ENCODE measurements at places on chromosomes 6 and 20.

DNA sequence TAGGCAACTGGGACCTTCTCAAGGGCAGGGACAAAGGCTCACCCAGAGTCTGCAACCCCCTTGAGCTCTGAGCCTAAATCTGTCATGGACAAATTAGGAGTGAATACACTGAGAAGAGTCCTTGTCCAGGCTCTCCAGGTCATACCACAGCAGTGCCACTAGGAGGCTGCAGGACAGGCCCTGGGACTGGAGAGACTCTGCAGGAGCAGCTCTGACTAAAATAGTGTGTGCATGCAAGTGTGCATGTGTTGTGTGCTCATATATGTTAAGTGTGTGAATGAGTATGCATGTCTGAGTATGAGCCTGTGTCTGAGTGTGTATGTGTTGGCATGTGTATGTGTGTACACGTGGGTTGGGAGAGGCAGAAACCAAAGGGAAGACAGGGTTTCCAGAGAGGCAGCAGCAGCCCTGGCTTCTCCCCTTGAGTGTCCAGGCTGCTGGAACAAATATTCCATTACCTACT, 27.1 kb downstream of the MRPL14 start:
- peak; percentile 8 for DNase-seq

DNA sequence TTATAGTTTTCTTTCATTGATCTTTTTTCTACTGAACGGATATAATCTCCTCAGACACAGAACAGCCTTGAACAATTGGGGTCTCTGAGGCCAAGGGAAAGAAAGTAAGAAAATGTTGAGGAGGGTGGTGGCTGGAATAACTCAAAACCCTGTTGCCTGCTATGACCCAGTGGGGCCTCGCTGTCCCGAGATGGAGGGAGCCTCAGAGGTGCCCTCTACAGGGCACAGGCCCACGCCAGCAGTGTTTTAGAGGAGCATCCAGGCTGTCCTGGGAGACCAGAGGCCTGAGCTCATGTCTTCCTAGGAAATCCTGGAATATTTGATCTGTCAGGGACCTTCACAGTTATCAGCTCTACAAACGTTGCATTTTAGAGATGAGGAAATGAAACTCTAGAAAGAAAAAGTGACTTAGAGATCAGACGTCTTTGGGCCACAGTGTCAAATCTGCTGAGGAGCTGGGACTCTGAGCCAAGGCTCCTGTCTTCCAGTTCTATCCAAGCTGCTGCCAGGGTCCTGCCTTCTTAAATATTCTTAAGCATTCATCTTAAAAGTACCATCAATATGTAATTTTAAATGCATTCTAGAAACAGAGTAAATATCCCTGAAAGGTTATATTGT, 26.3 kb downstream of the ALDH5A1 start:
- DNase-seq = peak; percentile 52

DNA sequence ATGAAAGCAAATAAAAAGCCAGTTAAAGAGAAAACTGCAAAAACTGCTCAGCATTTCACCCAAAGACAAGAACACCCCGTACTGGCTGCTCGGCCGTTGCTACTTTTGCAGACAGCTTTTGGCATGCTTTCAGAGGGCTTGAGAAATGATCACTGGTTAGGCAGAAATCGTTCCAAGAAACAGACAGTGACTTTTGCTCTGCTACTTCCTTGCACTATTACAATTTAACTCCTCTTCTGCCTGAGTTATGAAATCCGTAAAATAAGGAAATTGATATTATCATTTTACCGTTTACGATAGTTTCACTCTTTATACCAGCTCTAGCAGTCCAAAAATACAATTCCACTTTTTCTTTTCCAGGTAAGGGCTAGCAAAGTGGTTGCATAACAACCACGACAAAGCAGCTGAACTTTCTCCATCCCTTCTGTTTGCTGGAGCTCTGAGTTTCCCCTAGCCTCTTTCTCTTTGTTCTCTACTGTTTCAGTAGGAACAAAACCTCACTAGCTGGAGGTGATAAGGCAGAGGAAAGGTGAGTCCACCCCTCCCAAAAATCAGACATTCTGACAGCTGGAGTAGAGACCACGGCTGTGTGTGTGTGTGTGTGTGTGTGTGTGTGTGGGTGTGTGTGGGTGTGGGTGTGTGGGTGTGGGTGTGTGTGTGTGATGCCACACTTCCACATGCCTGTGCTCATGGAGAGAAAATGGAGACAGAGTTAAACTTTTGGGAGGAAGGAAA, 191.8 kb upstream of the RREB1 start:
- no peak for DNase-seq

DNA sequence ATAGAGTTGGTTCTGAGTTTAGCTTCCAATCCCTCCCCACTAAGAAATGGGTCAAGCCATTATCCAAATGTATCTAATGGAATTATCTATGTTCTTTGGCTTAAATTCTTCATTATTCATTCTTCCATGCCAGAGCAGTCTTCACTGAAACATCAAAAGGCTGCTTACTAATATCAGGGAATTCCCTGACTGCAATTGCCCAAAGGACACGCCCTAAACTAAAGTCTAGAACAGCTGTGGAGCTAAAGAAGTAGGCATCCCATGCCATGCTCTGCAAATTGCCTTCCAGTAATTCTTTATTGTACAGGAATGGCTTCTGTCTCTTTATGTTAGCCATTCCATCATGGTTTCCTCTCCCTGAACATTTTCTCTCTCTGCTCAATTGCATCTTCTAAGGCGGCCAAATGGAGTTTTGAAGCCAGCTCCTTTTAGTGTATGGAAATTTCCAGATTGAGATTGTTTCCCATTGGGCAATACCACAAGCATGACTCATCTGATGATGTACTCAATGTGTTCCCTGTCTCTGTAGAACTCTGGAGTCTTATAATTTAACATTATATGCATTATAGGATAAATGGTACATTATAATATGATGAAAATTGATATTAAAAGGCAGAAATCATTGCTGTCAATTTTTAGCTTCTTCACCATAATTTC, 28.8 kb upstream of the TSHZ2 start:
- DNase-seq = no peak

DNA sequence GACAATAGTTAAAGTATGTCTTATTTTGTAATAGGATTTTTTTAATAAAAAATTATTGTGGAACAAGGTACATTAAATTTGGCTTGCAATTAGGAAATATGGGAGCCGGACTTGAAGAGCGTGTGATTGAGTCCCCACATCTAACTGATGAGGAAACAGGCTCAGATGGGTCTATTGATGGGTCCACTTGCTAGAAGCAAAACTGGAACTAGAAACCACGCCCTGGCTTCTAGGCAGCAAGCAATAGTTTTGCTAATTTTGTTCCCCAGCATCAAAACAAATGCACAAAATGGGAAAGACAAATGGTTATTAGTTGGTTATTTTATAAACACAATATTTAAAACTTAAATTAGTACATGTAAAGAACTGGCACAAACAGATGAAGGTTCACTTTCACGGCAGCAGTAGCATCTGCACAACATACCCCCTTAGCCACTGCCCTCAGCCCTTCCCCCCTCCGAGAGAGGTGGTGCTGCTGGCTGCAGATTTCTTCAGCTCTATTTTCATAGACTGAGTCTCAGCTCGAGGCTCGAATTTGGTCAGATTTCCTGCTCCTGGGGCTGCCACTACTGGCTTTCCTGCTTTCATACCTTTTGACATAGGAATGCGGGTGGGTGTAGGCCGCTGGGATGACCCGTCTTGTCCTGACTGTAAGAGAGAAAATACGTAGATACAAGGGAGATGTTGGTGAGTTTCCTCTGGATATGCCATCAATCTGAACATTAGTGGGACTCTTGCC, 23.8 kb upstream of the TMEM30A start:
- DNase-seq = no peak

DNA sequence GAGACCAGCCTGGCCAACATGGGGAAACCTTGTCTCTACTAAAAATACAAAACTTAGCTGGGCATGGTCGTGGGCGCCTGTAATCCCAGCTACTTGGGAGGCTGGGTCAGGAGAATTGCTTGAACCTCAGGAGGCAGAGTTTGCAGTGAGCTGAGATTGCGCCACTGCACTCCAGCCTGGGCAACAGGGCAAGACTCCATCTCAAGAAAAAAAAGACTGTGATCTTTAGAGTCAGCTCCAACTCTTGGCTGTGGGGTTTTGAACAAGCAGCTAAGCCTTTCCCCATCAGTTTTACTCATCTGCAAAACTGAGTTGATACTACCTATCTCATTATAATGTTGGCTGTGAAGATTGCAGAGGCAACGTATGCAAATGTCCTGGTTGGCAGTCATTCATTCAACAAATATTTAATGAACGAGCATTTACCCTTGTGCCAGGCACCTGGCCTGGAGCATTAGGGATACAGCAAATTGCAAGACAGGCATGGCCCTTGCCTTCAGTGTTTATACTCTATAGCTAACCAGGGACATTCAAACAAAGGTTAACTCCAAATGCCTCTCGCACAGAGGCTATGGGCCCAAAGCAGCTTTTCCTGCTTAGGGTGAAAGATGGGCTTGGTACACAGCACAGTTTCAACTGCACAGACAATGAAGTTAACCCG, 37.8 kb downstream of the ILRUN start:
- no peak for DNase-seq

- DNase-seq = no peak
Measured at GRCh38 chr20:38962928-38963401, 821 bp downstream of the DHX35 start.

DNA sequence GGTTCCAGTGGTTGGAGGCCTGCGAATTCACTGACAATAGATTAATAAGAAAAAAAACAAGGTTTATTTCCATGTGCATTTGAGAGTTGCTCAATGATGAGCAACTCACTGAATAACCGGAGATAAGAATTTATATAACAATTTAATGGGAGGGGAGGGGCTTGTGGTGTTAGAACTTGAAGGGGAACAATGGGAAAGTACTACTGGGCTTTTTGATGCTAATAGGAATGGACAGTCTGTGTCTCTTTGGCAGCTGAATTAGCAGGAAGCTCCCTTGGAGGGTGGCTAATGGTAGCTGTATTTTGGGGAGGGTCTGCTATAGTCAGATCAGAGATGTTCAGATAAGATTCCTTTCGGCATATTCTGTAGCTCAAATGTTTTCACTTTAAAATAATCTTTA, 62.4 kb upstream of the GMDS start:
- no peak for DNase-seq

DNA sequence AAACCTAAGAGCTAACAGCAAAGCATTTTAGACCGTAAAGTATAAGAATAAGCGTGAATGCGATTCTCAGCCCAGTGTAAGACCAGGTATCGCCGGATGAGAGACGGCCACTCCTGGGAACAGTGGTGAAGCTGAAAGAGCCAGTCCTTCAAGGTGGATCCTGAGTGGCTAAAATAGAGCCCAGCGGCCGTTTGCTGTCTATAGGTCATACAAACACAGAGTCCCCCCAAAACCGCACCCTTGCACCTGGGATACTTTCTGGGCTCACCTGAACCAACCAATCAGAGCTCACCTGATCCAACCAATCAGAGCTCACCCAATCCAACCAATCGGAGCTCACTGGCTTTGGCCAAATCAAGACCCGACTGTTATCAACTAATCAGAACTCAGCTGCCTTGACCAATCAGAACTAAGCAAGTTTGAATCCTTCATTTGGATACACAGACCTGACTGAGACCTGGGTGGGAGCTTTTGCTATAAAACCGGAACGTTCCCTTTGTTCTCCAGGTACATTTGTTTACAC, 248.2 kb downstream of the DLL1 start:
- no peak for DNase-seq

GRCh38 chr20:11867291-11867919, 50.3 kb upstream of the BTBD3 start:
- no peak for DNase-seq

GRCh38 chr20:49978685-49979029, 4.1 kb upstream of the SNAI1 start:
- no peak for DNase-seq

DNA sequence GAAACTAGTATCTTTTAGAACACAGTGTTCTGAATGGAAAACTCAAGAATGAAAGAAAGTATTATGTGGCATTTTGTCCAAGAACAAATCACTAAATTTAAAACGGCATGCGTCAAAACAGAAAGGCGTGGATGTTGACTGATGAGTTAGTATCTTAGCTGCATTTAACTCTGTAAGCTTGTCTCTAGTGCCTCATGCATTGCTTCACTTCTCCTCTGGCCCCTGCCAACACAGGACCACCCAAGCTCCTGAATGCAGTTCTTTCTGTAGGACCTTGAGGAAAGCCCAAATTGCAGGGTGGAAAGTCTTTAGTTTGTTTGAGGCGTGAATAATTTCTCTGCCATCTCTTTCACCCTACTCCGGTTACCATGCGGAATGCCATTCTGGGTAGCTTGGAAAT, 632.2 kb downstream of the COL12A1 start:
- no peak for DNase-seq

DNA sequence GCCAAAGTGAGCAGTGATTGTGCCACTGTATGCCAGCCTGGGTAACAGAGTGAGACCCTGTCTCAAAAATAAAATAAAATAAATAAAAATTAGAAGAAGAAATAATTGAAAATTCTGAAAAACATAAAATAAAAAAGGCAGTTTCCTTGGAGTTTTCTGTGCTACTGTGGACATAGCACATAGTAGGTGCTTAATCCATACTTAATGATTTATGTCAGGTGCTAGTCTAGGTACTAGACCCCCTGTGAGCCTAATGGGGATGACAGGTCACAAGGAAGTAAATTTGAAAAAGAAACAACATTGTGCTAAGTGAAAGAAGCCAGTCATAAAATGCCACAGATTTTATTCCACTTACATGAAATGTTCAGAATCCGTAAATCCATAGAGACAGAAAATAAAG, 9.2 kb upstream of the SLC9A8 start:
- DNase-seq = no peak

GRCh38 chr20:6919792-6920468, 152.4 kb downstream of the BMP2 start:
- DNase-seq = no peak

- DNase-seq = no peak
Measured at GRCh38 chr6:2181567-2181966, 63.8 kb downstream of the GMDS start.

DNA sequence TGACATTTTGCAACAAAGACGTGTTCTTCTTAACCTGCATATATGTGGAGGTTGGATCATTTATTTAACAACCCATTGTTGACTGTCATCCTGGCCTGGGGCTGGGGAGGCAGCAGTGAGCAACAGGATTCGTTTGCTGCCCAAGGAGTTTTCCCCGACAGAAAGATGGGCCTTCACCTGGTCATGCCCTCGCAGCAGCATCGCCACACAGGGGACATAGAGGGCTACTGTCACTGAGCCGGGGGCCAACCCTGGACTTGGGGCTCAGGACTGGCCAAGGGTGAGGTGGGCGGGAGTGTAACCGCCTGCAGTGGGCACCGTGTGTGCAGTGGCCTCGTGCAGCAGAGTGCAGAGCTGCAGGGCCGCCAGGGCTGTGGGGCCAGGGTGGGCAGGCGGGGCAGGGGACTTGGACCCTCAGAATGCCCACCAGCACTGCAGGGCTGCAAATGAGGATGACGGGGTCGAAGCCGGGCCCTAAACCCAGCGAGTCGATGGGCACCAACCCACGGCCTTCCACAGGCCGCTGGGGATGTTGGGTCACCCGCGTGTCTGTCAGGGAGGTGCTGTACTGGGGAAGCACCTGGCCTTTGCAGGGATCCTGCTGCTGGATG, 11.8 kb downstream of the DUSP22 start:
- no peak for DNase-seq
